ENCODE measurements at places on chromosomes 5 and 9. TPM values are rescaled to one million over a fixed set of nuclear protein-coding genes. Genes with fewer than 3 reads are reported as not detected.

DNA sequence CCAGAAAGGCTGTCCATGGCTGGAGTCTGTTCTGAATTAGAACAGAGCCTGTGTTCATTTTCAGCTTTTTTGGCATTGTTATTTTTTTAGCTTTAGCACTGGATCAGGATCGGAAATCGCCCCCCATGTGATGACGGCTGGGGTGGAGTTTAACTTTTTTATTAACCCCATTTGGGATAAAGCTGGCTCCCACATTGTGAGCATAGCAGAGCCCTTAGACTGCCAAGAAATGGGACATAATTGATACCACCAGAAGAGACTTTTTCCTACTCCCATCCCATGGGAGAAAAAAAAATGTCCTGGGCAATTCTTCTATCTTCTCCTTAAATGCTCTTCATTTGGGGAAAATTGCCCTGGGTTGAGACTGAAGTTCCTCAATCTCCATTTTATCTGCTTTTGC is 52.4 kb downstream of the SLIT3 start:
- DNase-seq, result no peak

DNA sequence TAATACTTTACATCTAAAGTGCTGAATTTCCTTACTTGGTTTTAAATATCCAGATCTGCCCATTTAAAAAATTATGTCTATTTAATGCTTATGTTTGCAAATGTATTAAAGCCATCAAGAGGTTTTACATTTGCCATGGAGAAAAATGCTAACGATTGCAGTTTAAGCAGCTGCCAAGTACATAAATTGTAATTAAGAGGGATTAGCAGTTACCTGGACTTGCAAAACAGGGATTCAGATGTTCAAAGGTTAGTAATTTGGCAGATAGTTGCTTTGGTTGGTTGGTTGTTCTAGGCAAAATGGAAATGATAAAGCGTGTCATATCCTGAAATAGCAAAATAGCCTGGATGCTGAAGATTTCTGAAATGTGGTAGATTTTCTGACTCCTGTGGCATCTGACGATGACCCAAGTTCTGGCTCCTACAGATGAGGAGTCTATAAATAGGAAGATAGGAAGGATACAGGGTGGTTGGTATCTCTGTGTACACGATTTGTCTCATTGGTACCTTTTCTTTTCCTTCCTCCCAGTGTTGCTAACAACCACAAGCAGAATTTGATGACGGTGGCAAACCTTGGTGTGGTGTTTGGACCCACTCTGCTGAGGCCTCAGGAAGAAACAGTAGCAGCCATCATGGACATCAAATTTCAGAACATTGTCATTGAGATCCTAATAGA is 282.9 kb downstream of the NR3C1 start:
- no peak for DNase-seq

Gene SCAI
- 3.3 TPM for total RNA-seq

- no peak for DNase-seq
These were observed 8.8 kb downstream of the KCNV2 start for GRCh38 chr9:2725898-2726649.

DNA sequence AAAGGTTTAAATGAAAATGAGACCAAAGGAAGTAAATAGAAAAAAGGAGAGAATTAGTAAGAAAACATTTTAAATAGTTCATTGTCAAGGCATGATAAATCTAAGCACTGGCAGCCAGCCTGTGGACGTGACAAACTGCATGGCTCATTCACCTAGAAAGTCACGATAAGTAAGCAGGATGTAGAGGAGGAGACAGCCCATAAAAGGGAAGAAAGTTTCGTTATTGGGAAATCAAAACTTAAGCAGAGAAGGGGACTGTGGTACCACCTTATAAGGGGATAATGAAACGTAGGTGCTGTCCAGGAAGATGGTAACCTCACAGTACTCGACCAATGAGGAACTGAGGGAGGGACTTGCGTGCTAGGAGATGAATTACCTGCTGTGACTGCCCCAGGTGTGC is 494.5 kb upstream of the GRAMD2B start:
- no peak for DNase-seq

DNA sequence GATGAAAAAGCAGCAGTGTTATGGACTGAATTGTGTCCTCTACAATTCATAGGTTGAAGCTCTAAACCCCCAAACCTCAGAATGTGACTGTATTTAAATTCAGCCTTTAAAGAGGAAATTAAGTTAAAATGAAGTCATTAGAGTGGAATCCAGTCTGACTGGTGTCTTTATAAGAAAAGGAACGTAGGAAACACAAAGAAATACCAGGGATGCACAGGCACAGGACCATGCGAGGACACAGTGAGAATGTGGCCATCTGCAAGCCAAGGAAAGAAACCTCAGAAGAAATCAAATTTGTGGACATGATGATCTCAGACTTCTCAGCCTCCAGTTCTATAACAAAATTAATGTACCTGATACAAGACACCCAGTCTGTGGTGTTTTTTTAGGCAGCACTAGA is 971.2 kb upstream of the CDH9 start:
- no peak for DNase-seq

- DNase-seq, result no peak
These were observed 977 bp upstream of the PAM start for GRCh38 chr5:102753889-102754766.

Gene LCN1
- total RNA-seq, result not detected

DNA sequence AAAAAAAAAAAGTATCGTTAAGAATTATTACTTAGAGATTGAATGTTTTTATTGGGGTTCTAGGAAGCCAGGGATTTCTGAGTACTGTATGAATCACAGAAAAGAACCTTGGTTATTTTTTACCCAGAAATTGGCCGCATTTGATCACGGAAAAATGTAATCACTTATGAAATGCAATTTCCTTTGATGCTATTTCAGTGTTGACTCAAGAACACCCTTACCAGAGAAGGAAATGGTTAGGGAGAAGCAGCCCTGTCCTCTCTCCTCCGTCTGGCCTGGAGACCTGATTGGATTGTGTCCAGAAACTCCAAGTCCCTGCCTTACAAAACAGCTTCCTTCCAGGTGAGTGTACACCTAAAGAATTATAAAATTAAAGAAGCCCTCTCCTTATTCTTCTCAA is 116.7 kb downstream of the MED10 start:
- no peak for DNase-seq

DNA sequence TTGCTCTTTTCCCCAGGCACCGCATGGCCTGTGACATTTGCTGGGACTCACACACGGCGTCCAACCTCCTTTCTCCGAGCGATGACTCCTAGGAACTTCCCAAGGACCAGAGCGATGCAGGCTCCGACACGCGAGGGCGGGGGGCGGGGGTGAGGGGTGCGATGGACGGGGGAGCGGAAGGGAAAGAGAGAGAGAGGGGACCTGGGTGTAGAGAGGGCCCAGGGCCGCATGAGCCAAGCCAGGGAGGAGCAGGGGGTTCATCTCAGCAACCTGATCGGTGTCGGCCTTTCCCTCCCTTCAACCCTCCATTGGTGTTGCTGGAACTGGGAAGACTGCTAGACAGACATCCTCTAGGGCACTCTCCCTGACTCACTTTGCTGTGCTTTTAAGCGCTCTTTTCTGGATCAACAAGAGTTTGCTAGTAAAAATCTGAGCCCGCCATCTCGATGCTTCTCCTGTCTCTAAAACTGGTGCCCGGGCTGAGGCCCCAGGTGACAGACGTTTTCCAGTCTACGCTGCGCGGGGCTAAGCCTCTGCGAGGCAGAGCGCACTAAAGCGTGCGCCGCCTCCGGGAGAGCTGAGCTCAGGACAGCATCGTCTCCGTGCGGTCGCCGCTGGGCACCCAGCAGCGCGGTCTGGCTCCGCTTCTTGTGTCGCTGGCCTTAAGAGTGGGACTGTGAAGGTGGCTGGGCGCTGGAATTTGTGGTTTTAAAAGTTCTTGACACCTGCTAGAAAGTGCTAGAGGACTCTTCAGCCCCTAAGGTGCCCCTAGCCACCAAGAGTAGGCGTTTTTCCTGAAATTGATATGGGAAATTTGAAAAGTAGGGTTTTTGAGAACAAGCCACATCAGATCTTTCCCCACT is 1.0 kb upstream of the TSLP start:
- peak; percentile 45 for DNase-seq

Gene IFNE
- total RNA-seq, result not detected

Gene HRCT1
- total RNA-seq, result 7.4 TPM

GRCh38 chr9:35723908-35724307 is 8.1 kb downstream of the TLN1 start:
- DNase-seq, result no peak

Gene PIP5KL1
- total RNA-seq, result 0.48 TPM

DNA sequence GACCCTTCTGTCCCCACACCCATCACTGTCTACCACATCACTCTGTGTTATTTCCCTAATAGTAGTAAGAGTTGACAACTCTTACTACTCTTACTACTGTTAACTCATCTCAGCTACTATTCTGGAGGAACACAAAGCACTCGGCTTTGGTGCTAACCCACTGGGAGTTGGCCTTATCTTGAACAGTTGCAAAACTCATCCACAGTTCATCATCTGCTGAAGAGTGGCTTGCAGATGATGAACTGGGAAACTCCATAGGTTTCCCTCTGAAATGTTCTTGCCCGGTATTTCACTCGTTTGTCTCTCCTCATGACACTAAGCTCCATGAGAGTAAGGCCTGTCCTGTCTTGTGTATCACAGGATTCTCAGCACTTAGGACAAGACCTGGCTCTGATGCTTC is 221.4 kb downstream of the NR3C1 start:
- DNase-seq, result no peak

- DNase-seq, result no peak
These were observed 858.5 kb upstream of the PTPRD start for GRCh38 chr9:11471321-11471720.

Gene PHAX
- total RNA-seq, result 27.7 TPM

Gene KIAA0825
- total RNA-seq, result 1.5 TPM

Gene ACOT12
- not detected for total RNA-seq

Gene CCDC192
- not detected for total RNA-seq

- DNase-seq, result no peak
These were observed 528.7 kb upstream of the TRPC7 start for GRCh38 chr5:136894070-136894469.

Gene ACSL6
- 3.0 TPM for total RNA-seq

GRCh38 chr5:61256474-61256873 is 75.6 kb upstream of the ZSWIM6 start:
- peak; percentile 80 for DNase-seq

DNA sequence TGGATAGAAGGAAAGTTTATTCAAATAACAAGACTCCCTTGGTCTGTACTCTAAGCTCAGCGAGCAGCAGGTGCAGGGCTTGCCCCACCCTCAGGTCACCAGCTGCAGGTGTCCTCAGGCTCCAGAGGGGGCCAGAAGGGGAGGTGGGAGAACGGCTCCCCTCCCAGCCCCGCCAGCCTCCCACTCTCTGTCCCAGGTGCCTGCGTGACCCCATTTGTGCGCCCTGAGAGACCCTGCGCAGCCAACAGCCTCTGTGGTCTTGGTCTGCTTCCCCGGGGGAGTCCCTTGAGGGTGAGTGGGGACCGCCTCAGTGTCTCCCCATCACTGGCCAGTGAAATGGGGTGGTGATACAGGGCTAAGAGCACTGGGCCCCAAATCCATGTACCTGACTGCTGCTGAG is 62.3 kb upstream of the STXBP1 start:
- no peak for DNase-seq

DNA sequence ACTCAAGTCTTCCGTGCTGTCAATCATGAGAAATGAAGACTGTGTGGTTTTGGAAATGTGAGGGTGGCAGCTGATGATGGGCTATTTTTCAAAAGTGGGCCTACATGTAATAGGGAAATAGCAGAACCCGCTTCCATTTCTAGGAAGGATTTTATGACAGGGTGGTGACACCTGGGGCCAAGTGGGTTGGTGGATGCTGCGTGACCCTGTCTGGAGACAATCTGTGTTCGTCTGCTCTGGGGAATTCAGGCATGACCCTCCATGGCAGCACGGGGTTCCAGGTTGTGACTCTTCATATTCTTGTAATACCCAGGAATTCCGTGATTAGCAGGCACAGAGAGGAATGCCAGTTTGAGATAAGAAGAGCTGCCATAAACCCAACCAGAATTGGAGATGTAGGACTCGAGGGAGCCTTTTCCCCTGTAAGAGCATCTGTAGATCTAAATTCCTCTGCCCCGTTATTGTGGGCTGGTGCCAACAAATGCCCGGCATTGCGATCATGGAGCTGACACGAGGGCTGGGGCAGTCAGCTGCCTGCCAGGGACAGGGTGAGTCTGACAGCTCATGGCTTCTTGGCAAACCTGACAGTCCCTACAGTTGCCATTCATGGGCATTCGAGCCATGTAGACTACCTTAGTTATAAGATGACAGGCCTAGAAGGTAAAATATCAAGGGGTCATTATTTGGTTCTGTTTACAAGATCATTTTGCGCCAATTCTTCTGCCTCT is 279.7 kb downstream of the GADD45G start:
- DNase-seq, result peak; percentile 83

- no peak for DNase-seq
These were observed 610.4 kb upstream of the CDH10 start for GRCh38 chr5:25255128-25255527.

- no peak for DNase-seq
These were observed 61.4 kb upstream of the RANBP6 start for GRCh38 chr9:6076851-6077250.

Gene ANKH
- 144 TPM for total RNA-seq

GRCh38 chr5:29307478-29307877 is 1886.0 kb upstream of the CDH6 start:
- no peak for DNase-seq

- DNase-seq, result no peak
These were observed 63.5 kb downstream of the ZNF354C start for GRCh38 chr5:179123491-179124272.

GRCh38 chr5:128962211-128962610 is 3.1 kb upstream of the SLC27A6 start:
- DNase-seq, result no peak

DNA sequence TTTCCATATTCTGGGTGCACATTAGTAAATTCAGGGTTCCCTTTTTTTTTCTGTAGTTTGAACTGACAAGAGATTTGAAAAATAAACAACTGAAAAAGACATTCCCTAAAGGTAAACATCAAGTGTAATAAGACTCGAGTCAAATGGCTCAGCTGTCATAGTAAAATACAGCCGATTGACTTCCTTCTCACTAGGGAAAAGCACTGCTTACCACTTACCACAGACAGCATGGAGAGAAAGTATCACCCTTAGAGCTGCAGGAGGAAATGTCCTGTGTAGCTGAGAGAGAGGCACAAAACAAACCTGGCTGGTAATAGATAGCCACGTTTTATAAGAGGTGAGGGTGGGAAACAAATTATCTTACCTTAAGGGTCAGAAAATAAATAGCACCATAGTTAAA is 12.1 kb upstream of the DMAC1 start:
- no peak for DNase-seq

Gene CDC23
- 18.6 TPM for total RNA-seq

Gene FOXD4L5
- not detected for total RNA-seq

Gene INIP
- total RNA-seq, result 14.3 TPM

- no peak for DNase-seq
These were observed 32.9 kb downstream of the ANKH start for GRCh38 chr5:14838396-14839319.

Gene PCDH12
- 9.2 TPM for total RNA-seq

Measured in Right ventricle myocardium superior (tissue), 1 donor.